Kidney (tissue), 22 donors: ENCODE measurements at places on chromosomes 3 and 15. TPM values are rescaled to one million over a fixed set of nuclear protein-coding genes. Genes with fewer than 3 reads are reported as not detected.

MAP3K13 gene
- 44.1 TPM for total RNA-seq

NDN gene
- 19.9 TPM for total RNA-seq

OSTN gene
- total RNA-seq: not detected

PDZRN3 gene
- 13.2 TPM for total RNA-seq

MORC1 gene
- 0.06 TPM for total RNA-seq

RHOV gene
- 3.0 TPM for total RNA-seq

INKA1 gene
- 6.3 TPM for total RNA-seq

GRK7 gene
- total RNA-seq: not detected

FOXL2NB gene
- not detected for total RNA-seq

CHRFAM7A gene
- 2.7 TPM for total RNA-seq

OR5AC2 gene
- not detected for total RNA-seq

SNTN gene
- not detected for total RNA-seq

DNASE1L3 gene
- total RNA-seq: 24.9 TPM

GALNT15 gene
- total RNA-seq: 39.9 TPM

SLC15A2 gene
- 21.8 TPM for total RNA-seq

CKMT1A gene
- total RNA-seq: 15.1 TPM

FILIP1L gene
- 25.5 TPM for total RNA-seq

TOMM70 gene
- total RNA-seq: 42.7 TPM

SOX14 gene
- total RNA-seq: not detected

ASB14 gene
- total RNA-seq: not detected

GRCh38 chr15:73744293-73744692, 8.9 kb downstream of the INSYN1 start:
- no peaks in the 10 kb centered on the region for H3K36me3 ChIP-seq
- H3K27ac ChIP-seq: no peak overlapping the region
- no peak for DNase-seq
- H3K4me3 ChIP-seq: no peak overlapping the region

GRCh38 chr3:136516656-136517055, 235.5 kb downstream of the STAG1 start:
- H3K27ac ChIP-seq: no peak overlapping the region
- H3K4me1 ChIP-seq: no peaks in the 10 kb centered on the region
- DNase-seq: no peak
- H3K36me3 ChIP-seq: no peaks in the 10 kb centered on the region
- no peaks in the 10 kb centered on the region for H3K27me3 ChIP-seq
- H3K4me3 ChIP-seq: no peak overlapping the region

- no peak overlapping the region for H3K27ac ChIP-seq
- peaks cover 5% of the 10 kb centered on the region for H3K27me3 ChIP-seq
- H3K4me1 ChIP-seq: peaks cover 6% of the 10 kb centered on the region
- H3K4me3 ChIP-seq: no peak overlapping the region
Observed at GRCh38 chr15:70140543-70141375, 43.0 kb upstream of the TLE3 start.

DNA sequence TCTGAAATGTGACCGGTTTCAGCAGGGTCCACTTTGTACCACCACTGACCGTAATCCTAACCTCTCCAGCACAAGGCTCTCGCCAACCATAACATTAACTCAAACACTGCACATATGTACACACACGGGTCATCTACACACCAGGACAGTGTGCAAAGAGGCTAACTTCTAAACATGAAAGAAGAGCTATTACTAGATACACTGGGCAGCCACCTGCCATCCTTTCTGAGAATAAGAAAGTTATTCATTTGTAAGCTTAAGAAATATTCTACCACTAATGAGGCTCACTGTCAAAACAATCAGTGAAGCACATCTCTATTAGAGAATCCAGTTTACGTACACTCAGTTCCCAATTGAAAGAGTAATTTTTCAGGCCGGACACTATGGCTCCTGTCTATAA, 59.1 kb upstream of the PARL start:
- no peak overlapping the region for H3K27ac ChIP-seq
- no peak overlapping the region for H3K4me3 ChIP-seq
- H3K36me3 ChIP-seq: no peaks in the 10 kb centered on the region
- H3K27me3 ChIP-seq: no peaks in the 10 kb centered on the region
- no peaks in the 10 kb centered on the region for H3K4me1 ChIP-seq
- DNase-seq: no peak

DNA sequence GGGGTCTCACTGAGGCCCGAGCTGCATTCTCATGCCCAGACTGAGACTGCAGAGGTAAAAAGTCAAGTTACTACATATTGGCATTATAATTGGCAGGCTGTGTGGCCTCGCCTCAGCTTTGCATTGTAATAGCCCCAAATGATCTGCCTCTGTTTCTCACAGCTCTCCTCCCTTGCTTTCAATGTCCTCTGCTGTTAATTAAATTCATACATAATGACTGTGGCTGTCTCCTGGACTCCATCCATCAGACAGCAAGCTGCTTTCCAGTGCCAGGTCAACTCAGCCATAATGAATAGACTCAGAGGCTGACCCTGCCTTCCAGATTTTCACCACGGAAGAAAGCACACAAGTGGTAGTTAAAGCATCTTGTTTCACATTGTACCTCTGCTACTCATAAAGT, 7.6 kb upstream of the RTP4 start:
- peak; percentile 63 for DNase-seq
- no peaks in the 10 kb centered on the region for H3K27me3 ChIP-seq
- no peak overlapping the region for H3K27ac ChIP-seq

GRCh38 chr15:70486012-70486411, 277.3 kb downstream of the UACA start:
- no peak overlapping the region for H3K27ac ChIP-seq
- H3K36me3 ChIP-seq: no peaks in the 10 kb centered on the region
- H3K4me1 ChIP-seq: no peaks in the 10 kb centered on the region
- H3K27me3 ChIP-seq: no peaks in the 10 kb centered on the region

GRCh38 chr3:5255404-5256344, 68.2 kb downstream of the EDEM1 start:
- H3K27ac ChIP-seq: no peak overlapping the region
- peaks cover 4% of the 10 kb centered on the region for H3K4me1 ChIP-seq
- no peak overlapping the region for H3K4me3 ChIP-seq
- H3K27me3 ChIP-seq: no peaks in the 10 kb centered on the region
- no peaks in the 10 kb centered on the region for H3K36me3 ChIP-seq
- DNase-seq: no peak

- H3K4me1 ChIP-seq: no peaks in the 10 kb centered on the region
- no peak for DNase-seq
- no peak overlapping the region for H3K4me3 ChIP-seq
- peaks cover 4% of the 10 kb centered on the region for H3K36me3 ChIP-seq
Observed at GRCh38 chr15:67511606-67512005, 9.3 kb upstream of the C15orf61 start.

GRCh38 chr15:66573719-66574595, 8.2 kb upstream of the LCTL start:
- no peak overlapping the region for H3K27ac ChIP-seq
- no peaks in the 10 kb centered on the region for H3K27me3 ChIP-seq
- peak; percentile 3 for DNase-seq
- no peak overlapping the region for H3K4me3 ChIP-seq
- no peaks in the 10 kb centered on the region for H3K4me1 ChIP-seq

DNA sequence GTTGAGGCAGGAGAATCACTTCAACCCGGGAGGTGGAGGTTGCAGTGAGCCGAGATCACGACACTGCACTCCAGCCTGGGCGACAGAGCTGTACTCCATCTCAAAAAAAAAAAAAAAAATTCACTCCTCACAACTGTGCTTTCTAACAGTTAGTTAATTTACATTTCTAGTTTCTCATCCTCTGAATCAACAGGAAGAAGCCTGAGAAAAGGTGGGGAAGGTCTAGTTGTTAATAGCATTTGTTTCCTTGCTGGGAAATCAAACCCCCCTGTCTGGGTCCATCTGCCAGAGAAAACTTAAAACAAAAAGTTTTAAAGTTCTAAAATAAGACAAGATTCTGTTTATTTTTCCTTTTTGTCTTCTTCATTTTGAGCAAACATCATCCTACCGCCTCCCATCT, 62.3 kb downstream of the TMEM39A start:
- H3K27me3 ChIP-seq: no peaks in the 10 kb centered on the region
- H3K4me3 ChIP-seq: no peak overlapping the region
- DNase-seq: no peak

GRCh38 chr3:69868841-69869420, 129.7 kb downstream of the MITF start:
- H3K27me3 ChIP-seq: no peaks in the 10 kb centered on the region
- H3K4me1 ChIP-seq: peaks cover 29% of the 10 kb centered on the region
- H3K36me3 ChIP-seq: no peaks in the 10 kb centered on the region
- H3K4me3 ChIP-seq: peak overlapping the region; percentile 8
- DNase-seq: no peak

DNA sequence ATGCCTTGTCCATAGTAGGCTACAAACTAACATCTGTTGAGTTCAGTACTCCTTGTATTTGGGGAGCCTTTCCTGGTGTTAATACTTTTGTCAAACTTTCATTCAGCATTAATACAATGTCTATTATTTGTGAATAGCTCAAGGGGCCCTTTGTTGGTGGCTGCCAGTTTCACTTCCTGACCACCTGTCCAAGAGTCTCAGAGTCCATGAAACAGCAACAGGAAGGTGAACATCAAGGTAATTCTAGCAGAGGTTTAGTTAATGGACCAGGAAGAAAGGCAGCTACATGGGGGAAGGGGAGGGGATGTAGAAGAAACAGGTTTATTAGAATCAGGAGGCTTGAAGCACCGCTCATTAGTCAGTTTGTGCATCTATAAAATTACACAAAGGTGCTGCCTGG, 386.9 kb downstream of the PDCD6IP start:
- H3K36me3 ChIP-seq: no peaks in the 10 kb centered on the region
- no peak overlapping the region for H3K4me3 ChIP-seq
- no peaks in the 10 kb centered on the region for H3K27me3 ChIP-seq
- H3K27ac ChIP-seq: no peak overlapping the region
- no peak for DNase-seq

- DNase-seq: no peak
- H3K27ac ChIP-seq: no peak overlapping the region
- no peaks in the 10 kb centered on the region for H3K4me1 ChIP-seq
- no peaks in the 10 kb centered on the region for H3K36me3 ChIP-seq
Observed at GRCh38 chr15:91854639-91854990, 1.1 kb downstream of the SLCO3A1 start.

GRCh38 chr3:59750391-59750790, 700.6 kb upstream of the CFAP20DC start:
- DNase-seq: no peak
- no peaks in the 10 kb centered on the region for H3K4me1 ChIP-seq
- no peak overlapping the region for H3K27ac ChIP-seq
- no peaks in the 10 kb centered on the region for H3K27me3 ChIP-seq
- no peak overlapping the region for H3K4me3 ChIP-seq

- H3K4me1 ChIP-seq: no peaks in the 10 kb centered on the region
- peaks cover 33% of the 10 kb centered on the region for H3K27me3 ChIP-seq
- no peak within 1 kb of the TSS for H3K27ac ChIP-seq
- H3K36me3 ChIP-seq: no peaks in the 10 kb centered on the region
Observed at GRCh38 chr3:6860954-6861624, at the start of gene GRM7. Gene GRM7, plus strand, starts transcription at chr3:6861115.

DNA sequence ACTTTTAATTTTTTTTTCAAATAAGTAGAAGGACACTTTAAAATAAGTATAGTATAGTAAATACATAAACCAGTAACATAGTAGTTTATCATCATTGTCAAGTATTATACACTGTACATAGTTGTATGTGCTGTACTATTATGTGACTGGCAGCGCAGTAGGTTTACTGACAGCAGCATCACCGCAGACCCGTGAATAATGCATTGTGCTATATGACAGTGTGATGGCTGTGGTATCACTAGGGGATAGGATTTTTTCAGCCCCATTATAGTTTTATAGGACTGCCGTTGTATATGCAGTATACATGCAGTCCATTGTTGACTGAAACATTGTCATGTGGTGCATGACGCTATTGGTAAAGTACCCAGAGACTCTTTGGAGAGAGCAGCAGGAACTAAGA, 306.5 kb downstream of the SQOR start:
- no peak overlapping the region for H3K4me3 ChIP-seq
- no peak for DNase-seq
- no peaks in the 10 kb centered on the region for H3K4me1 ChIP-seq
- no peak overlapping the region for H3K27ac ChIP-seq
- no peaks in the 10 kb centered on the region for H3K27me3 ChIP-seq

GRCh38 chr15:59304807-59305206, 67.9 kb downstream of the MYO1E start:
- peak overlapping the region; percentile 49 for H3K27ac ChIP-seq
- H3K4me3 ChIP-seq: no peak overlapping the region
- DNase-seq: no peak
- no peaks in the 10 kb centered on the region for H3K27me3 ChIP-seq

DNA sequence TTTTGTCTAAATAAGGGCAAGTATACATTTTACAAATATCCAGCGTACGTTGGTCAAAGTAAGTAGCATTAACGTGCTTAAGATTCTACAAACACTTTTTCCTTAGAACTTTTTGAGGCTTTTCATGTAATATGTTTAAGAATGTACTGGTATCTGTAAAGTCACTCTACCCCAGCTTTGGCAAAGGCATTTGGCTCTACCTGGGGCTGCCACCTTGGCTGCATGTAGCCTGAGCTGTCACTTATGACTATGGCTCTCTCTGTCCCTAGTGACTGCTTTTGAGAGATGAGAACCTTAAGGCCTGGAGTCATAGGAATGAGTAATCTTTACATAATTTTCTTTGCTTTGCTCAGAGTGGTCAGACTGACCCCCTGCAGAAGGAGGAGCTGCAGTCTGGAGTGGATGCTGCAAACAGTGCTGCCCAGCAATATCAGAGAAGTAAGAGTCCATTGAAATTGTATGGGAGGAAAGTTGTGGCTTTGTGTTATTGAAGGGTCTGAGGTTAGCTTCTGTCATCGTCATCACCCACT, 61.2 kb downstream of the IQGAP1 start:
- H3K4me1 ChIP-seq: no peaks in the 10 kb centered on the region
- peaks cover 22% of the 10 kb centered on the region for H3K36me3 ChIP-seq
- no peaks in the 10 kb centered on the region for H3K27me3 ChIP-seq

DNA sequence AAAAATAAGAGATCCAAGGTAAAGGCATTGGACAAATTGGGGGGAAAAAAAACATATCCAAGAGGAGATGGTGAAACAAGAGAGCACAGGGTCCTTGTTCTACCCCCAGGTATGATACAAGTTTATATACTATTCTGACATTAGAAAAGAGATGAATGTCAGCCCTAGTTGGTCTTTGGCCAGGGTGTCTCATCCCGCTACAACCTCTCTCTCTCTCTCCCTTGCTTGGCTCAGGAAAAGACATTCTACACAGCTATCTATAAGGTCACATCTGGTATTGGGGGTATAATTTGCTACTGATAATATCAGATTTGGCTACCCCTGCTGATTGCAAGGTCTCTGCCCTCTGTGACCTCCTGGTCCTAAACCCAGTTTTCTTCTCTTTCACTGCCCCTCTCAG, 117.2 kb downstream of the GOLIM4 start:
- no peak overlapping the region for H3K27ac ChIP-seq
- no peaks in the 10 kb centered on the region for H3K4me1 ChIP-seq
- H3K36me3 ChIP-seq: no peaks in the 10 kb centered on the region
- no peak overlapping the region for H3K4me3 ChIP-seq
- no peaks in the 10 kb centered on the region for H3K27me3 ChIP-seq

GRCh38 chr3:57893668-57894067, 114.6 kb upstream of the FLNB start:
- H3K4me1 ChIP-seq: no peaks in the 10 kb centered on the region
- no peak overlapping the region for H3K27ac ChIP-seq
- DNase-seq: no peak
- H3K4me3 ChIP-seq: no peak overlapping the region

GRCh38 chr3:121252676-121253075, 293.1 kb downstream of the POLQ start:
- no peaks in the 10 kb centered on the region for H3K36me3 ChIP-seq
- no peaks in the 10 kb centered on the region for H3K4me1 ChIP-seq
- H3K4me3 ChIP-seq: no peak overlapping the region
- no peaks in the 10 kb centered on the region for H3K27me3 ChIP-seq

- no peak for DNase-seq
- no peaks in the 10 kb centered on the region for H3K4me1 ChIP-seq
- no peaks in the 10 kb centered on the region for H3K36me3 ChIP-seq
- no peak overlapping the region for H3K27ac ChIP-seq
- H3K4me3 ChIP-seq: no peak overlapping the region
Observed at GRCh38 chr3:55735976-55736375, 248.9 kb upstream of the WNT5A start.
